ENCODE measurements at places on chromosomes 3 and 15. TPM values are rescaled to one million over a fixed set of nuclear protein-coding genes. Genes with fewer than 3 reads are reported as not detected.

DNA sequence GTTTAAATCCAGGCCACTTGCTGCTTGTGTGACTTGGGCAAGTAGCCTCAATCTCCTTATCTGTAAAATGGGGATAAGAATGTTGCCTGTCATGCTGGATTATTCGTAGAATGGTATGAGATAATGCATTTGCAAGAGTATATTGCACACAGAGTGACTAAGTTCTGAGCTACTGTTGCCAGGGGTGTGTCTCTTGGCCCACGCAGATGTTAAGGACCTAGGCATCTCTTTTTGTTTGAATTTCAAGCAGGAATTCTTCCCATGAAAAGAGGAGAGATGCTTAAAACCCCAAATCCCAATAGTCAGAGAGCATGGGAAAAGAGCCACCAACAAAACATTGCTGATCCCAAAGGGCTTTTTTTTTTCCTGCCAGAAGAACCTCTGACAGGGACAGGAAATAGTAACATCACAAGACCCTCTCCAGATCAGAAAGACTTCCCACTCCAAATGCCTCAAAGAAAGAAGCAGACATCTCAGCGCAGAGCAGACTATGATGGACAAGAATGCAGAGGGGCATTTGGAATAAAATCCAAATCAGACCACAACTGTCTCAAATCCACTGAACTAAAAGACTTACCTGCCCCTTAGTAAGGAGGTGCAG is 90.5 kb downstream of the MRPL46 start:
- H3K4me1 ChIP-seq = no peaks in the 10 kb centered on the region
- H3K27ac ChIP-seq = no peak overlapping the region
- no peaks in the 10 kb centered on the region for H3K36me3 ChIP-seq
- peaks cover 81% of the 10 kb centered on the region for H3K27me3 ChIP-seq
- H3K4me3 ChIP-seq = no peak overlapping the region

DNA sequence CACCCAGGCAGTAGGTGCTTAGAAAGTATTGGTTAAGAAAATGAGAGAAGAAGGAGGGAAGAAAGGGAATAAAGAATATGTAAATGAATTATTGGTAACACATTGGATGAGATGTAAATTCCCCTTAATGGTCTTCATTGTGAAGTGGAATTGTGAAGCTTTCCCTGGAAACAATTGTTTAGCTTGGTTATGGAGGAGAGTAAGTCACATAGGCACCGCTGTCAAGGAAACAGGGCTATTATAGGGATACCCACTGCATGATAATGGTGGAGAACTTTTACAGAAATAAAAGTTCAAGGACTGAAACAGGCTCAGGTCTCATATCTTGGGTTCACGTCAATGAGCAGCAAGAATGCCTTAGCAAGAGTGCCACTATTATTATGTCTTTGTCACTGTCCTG is 9.5 kb downstream of the SYNPR start:
- DNase-seq = no peak
- H3K36me3 ChIP-seq = no peaks in the 10 kb centered on the region
- no peak overlapping the region for H3K27ac ChIP-seq
- H3K4me3 ChIP-seq = no peak overlapping the region

GRCh38 chr3:194488055-194488742 is 1.4 kb upstream of the ATP13A3 start:
- peaks cover 34% of the 10 kb centered on the region for H3K4me1 ChIP-seq
- H3K27me3 ChIP-seq = no peaks in the 10 kb centered on the region
- H3K4me3 ChIP-seq = peak overlapping the region; percentile 80

GOLGA8J gene
- total RNA-seq = not detected

GCSAM gene
- total RNA-seq = not detected
